Endothelial cell (in vitro differentiated cells): ENCODE measurements at places on chromosomes 6 and 20. TPM values are rescaled to one million over a fixed set of nuclear protein-coding genes. Genes with fewer than 3 reads are reported as not detected.

The GFOD1 gene
- 47.6 TPM for total RNA-seq

- no peak for DNase-seq
Measured at GRCh38 chr6:3500262-3501014, 43.6 kb upstream of the SLC22A23 start.

GRCh38 chr20:5973172-5973571 lies 22.7 kb downstream of the MCM8 start:
- no peak for DNase-seq

DNA sequence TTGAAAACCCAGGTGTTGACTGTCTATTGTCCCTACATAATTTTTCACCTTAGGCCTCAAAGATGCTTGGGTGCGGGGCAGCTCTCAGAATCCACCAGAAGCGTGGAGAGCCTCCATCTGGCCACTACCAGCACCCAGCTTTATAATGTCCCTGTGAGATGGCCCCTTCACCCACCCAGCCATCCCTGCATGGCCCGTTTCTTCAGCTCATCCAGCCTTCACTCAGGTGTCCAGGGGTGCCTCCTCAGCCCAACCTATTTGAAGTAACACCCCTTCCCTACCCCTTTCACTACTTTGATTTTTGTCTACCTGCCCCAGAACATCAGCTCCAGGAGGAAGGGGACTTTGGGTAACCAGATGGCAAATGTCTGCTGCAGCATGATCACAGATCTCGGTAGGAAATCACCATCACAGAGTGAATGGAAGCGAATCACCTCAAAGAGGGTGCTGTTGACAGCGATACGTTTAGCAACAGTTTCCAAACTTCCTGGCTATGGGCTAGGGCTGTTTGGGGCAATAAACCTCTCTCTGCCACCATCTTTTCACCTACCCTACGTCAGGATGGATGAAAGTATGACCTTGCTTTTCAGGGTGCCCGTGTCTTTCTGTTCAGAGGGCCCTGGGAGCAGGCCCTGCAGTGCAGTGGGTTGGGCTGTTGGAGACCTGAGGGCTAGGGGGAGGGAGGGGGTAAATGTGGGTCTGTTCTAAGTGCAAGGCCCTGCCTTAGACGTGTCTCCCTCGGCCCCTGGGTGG lies 1.2 kb upstream of the SLC17A9 start:
- no peak for DNase-seq

GRCh38 chr6:29071831-29072723 lies 15.0 kb downstream of the OR2B3 start:
- peak; percentile 52 for DNase-seq
